Omental fat pad (tissue), 4 donors: ENCODE measurements at places on chromosomes 13 and 19. TPM values are rescaled to one million over a fixed set of nuclear protein-coding genes. Genes with fewer than 3 reads are reported as not detected.

TRPC4 gene
- 0.56 TPM for total RNA-seq

SERTAD1 gene
- 80.9 TPM for total RNA-seq

ZNF724 gene
- 3.2 TPM for total RNA-seq

NLRP7 gene
- total RNA-seq = not detected

- DNase-seq = no peak
These were observed 25.9 kb upstream of the F2RL3 start for GRCh38 chr19:16862826-16863415.

- no peak for DNase-seq
These were observed 916.4 kb downstream of the UQCRFS1 start for GRCh38 chr19:28296506-28296905.

GRCh38 chr13:107421028-107421427 lies 794.3 kb downstream of the LIG4 start:
- no peak for DNase-seq

DNA sequence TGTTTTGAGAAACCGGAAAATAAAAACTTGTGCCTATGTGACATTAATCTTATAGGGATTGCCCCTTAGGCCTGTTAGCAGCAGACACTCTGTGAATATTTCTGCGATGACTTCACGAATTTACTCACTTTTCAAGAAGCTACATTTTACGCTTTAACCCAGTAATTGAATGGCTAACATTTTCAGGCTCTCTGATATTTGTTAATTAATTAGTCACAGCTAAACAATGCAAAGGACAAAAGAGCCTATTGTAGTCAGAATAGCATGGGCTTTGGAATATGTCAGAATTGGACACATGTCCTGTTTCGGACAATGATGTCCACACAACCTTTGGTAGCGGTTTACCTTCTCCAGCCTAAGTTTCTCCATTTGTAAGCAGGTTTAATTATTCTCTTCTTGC lies 506.6 kb downstream of the EFNB2 start:
- DNase-seq = no peak

DNA sequence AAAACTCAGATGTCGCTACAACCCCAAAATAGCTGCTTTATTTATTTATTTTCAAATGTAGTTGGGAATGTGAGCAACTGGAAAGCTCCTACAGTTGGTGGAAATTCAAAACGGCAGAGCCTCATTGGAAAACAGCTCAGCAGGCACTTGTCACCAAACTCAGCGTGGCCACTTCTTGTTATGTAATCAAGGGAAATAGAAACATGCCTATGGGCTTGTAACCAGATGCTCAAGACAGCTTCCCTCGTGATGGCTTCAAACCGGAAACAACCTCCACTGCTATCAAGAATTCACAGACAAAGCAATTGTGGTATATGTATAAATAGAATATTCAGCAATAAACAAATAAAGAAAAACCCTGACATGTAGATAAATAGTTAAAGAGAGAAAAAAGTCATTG lies 627.8 kb upstream of the SLC10A2 start:
- DNase-seq = no peak

GRCh38 chr19:14369399-14370168 lies 11.7 kb upstream of the ADGRE5 start:
- no peak for DNase-seq

- no peak for DNase-seq
These were observed 5.9 kb upstream of the SLC7A10 start for GRCh38 chr19:33231511-33231910.

GRCh38 chr19:10332158-10332964 lies 968 bp downstream of the RAVER1 start:
- DNase-seq = no peak

- DNase-seq = no peak
These were observed 3.4 kb downstream of the ITGBL1 start for GRCh38 chr13:101455863-101456262.

DNA sequence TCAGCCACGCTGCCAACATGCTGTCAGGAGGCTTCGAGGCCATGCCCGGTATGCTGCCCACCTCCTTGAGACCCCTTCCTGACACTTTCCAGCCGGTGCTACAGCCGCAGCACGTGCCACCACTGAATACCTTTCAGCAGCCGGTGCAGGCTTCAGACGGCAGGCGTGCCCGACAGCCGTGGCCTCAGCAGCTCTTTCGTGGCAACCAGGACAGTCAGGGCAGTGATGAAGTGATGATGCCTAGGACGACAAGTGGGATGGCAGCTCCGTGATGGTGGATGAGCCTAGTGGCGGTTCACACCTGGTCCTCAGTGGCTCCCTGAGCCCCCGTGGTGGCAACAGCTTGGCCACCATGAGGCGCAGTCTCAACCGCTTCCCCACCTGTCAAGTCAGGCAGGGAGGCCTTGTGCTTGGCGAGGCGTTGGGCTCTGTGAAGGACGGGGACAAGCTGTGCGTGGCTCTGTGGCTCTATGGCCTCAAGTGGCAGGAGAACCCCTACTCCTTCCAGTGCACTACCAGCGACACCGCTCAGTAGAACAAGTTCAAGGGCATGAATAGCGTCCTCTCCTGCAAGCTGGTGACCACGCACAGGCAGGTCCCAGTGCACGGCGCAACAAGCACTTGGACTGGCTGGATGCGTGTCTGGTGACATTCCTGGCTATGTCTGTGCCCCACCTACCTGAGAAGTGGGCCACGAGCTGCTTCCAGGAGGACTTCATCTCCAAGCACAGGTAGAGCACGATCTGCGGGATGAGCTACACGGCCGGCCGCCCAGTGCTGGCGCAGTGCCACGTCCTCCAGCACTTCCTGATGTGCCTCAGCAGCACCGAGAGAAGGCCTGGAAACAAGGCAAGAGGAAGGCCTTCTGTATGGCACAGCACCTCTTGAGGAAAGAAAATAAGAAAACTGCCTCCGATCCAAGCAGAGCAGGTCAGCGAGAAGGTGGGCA lies 18.2 kb upstream of the ZNF14 start:
- DNase-seq = no peak

GRCh38 chr19:4093643-4094175 lies 27.0 kb upstream of the ZBTB7A start:
- DNase-seq = no peak

GRCh38 chr19:50026550-50026906 lies 723 bp downstream of the ZNF473 start:
- no peak for DNase-seq

- no peak for DNase-seq
These were observed 4.2 kb downstream of the DMRTC2 start for GRCh38 chr19:41849067-41849466.
